Amniotic stem cell (primary cell): ENCODE measurements at places on chromosomes 6 and 20.

- no peak for DNase-seq
Observed at GRCh38 chr6:151093706-151094105, 146.1 kb upstream of the AKAP12 start.

- no peak for DNase-seq
Observed at GRCh38 chr20:45589725-45590124, 10.6 kb upstream of the WFDC8 start.

DNA sequence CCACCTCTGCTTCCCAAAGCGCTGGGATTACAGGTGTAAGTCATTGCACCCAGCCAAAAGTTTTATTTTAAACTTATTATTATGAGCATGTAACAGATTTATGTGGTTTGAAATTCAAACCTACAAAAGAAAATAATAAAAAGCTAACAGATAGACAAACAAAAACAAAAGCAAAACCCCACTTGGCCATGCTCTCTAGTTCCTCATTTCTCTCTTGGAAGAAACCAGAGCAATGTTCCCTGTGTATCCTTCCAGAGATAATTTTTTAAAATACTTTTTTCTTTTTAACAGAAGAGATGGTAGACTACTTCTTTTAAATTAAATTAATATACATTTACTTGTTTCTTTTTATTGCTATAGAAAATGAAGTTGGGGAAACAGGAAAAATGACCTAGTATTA lies 28.0 kb upstream of the SLC17A3 start:
- no peak for DNase-seq

GRCh38 chr6:11732036-11732631 lies 46.5 kb downstream of the ADTRP start:
- DNase-seq = no peak

GRCh38 chr20:50376179-50376887 lies 133.8 kb upstream of the PTPN1 start:
- DNase-seq = no peak

DNA sequence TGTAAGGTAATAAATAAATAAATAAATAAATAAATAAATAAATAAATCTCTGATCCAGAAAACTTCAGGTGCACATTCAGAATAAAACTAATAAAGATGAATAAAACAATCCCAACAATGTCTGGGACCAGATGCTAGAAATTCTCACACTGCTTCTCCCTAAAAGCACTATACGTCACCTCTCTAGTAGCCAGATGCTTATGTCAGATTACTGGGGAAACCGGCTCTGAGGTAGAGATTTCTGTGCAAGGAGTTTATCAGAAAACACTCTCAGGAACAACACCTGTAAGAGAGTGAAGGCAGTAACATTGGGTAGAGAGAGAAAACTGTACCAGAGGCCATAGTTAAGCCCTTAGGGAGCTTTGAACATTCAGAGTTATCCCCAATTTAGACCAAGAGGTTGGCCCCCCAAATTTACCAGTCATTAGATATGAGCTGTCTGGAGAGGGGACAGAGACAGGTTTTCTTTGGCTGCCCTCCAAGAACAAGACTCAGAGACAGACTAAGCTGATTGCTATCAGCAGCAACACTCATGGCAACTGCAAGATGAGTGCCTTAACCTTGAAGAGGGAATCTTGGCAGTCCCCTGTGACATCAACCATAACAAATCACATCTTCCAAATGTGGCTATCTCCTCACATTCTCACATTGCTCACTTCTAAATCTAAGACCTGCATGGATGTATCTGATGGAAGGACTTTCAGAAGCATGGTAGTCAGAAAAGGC lies 151.2 kb upstream of the BMP5 start:
- no peak for DNase-seq

- no peak for DNase-seq
Observed at GRCh38 chr20:1579488-1579887, 22.0 kb upstream of the SIRPD start.

- no peak for DNase-seq
Observed at GRCh38 chr6:67345946-67346345, 1289.1 kb upstream of the ADGRB3 start.

- DNase-seq = no peak
Observed at GRCh38 chr6:105591053-105591452, 188.2 kb upstream of the PREP start.

DNA sequence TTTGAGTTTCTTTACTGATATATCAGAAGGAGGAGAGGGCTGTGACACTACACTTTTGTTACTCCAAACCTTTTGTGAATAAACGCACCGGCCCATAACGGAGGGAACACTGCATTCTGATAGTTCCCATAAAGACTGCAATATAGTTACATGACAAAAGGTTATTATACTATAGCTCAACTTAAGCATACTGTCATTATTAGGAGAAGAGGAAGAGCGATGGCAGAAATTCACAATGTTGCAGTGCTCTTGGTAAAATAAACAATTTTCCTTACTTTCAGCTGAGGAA lies 2.3 kb upstream of the PDE10A start:
- no peak for DNase-seq

DNA sequence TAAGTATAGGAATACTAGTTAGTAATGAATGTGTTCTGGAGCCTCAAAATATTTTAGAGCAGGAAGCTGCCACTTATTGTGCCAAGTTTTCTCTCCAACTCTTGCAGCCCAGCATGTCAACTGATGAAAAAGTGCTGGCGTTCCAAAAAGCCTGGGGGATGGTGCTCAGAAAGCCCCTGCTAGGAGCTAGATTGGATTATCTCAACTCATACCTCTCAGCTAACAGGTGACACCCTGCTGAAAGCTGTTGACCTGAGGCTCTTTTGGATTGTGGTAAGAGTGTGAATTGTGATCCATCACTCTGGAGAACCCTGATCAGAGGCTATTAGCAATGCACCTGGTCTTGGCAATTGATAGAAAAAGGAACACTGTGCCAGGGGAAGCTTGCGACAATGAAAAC lies 580.4 kb downstream of the EYS start:
- DNase-seq = no peak

DNA sequence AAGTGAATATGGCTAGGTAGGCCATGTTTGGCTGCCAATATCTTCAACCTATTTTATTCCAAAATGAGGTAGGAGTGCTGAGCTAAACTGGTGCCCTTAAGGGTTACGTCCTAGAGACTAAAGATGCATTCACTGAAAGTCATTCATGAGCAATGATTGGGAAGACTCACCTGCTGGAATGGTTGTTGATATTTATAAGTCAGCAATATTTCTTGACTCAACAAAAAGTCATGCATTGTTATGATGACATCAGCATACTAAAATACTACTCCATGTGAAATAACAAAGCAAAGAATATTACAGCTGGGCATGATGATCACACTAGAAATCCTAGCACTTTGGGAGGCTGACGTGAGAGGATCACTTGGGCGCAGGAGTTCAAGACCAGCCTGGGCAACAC lies 17.6 kb upstream of the NUP153 start:
- DNase-seq = no peak

- DNase-seq = no peak
Observed at GRCh38 chr6:4258733-4259132, 123.4 kb upstream of the ECI2 start.

GRCh38 chr6:75115481-75115880 lies 90.4 kb downstream of the COL12A1 start:
- no peak for DNase-seq

- no peak for DNase-seq
Observed at GRCh38 chr6:125140808-125141207, 12.8 kb upstream of the TPD52L1 start.

DNA sequence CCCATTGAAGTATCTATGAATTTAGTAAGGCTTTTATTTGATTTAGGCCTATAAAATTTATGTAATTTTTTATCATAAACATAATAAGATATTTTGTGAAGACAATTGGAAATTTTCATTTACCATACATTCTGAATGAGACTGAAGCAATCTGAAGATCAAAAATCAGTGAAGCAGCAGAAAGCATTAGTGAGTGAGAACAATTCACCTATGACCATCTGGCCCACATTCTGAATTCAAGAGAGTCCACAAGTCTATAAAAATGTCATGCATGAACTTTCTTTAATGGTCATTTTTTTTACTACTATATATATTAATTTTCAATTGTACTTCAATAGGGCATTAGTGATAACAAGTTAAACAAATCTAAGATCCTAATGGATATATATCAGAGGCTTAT lies 1026.6 kb upstream of the MAP3K7 start:
- no peak for DNase-seq

- no peak for DNase-seq
Observed at GRCh38 chr6:89027756-89028155, 52.8 kb upstream of the PNRC1 start.

DNA sequence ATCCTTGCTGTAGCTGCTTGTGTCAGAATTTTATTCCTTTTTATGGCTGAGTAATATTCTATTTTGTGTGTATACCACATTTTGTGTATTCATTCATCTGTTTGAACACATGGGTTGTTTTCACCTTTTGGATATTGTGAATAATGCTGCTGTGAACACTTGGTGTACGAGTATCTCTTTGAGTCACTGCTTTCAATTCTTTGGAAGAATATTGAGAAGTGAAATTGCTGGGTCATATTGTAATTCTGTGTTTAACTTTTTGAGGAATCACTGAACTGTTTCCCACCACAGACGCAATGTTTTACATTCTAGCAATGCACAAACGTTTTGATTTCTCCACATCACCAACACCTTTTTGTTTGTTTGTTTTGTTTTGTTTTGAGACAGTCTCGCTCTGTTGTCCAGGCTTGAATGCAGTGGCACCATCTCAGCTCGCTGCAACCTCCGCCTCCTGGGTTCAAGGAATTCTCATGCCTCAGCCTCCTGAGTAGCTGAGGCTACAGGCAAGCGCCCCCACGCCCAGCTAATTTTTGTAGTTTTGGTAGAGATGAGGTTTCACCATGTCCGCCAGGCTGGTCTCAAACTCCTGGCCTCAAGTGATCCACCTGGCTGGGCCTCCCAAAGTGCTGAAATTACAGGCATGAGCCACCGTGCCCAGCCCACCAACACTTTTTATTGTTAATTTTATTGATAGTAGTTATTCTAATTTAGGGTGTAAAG lies 21.7 kb downstream of the CPXM1 start:
- DNase-seq = no peak

GRCh38 chr20:22453244-22454080 lies 130.9 kb downstream of the FOXA2 start:
- DNase-seq = no peak

DNA sequence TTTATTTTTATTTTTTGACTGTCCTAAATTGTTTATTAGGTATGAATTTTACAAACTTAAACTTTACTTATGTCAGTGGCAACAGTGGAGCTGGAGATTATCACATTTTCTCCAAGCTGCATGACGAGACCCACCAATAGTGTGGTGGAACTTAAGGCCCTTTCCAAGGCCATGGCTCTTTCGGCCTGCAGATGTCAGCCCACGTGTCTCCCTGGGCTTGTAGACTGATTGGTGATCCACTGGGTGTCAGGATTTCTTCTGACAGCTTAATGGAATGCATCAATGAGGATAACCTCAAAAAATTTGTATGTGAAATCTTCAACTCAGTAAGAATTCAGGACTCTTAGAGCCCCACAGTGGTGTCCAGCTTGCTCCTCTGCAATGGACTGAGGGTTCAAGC lies 32.3 kb upstream of the OVOL2 start:
- DNase-seq = no peak

DNA sequence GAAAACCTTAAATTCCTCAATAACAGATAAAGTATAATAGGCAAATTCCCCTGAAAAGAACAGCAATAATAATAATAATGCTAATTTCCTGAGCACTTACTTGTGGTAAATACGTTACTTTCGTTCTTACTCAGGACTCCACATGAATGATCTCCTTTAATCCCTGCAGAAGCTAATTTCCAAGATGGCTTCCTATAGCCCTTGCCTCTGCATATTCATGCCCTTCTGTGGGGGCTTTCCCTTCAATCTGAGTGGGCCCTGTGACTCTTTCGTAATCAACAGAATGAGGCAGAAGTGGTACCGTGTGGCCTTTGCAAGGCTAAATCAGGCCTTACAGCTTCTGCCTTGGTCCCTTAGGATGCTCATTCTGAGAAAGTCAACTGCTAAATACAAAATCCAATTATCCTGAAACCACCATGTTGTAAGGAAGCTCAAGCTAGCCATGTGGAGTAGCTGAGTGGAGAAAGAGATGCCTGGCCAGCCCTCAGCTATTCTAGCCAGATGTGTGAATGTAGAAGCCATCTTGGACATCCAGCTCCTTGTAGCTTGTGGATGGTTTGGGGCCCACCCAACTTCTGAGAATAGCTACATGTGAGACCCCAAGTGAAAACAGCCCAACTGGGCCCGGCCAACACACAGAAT lies 50.5 kb downstream of the MCUR1 start:
- DNase-seq = no peak

DNA sequence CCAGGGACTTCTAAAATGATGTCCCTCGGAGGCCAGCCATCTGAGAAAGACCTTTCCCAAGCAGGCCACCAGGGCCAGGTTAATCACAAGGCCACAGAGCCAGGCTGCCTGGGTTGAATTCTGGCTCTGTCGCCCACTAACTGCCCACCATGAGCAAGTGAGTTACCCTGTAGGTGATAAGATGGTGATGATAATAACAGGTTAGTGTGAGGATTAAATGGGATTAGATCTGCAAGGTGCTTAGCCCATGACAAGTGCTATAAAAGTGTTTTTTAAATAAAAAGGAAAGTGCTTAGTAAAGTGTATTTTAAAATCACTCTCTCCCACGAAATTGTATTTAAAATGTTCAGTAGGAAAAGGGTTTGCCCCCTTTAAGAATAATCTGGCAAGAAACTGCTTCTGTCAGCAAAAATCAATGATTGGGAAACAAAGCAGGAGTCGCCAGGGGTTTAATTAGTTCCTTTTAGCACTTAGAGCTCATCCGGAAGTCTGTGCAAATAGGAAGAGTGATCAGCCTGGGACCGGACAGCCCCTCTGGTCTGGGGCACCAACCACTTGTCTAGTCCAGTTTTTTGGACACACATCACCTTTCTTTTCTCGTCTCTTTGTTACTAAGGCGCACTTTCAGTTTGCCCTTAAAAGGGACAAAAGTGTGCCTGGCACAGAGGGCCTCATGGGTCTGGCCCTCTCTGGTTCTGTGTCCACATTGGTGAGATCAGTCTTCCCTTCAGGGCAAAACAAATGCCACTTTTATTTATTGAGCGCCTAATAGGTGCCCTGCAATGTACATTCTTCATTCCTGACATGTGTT lies 150.4 kb downstream of the GRM4 start:
- no peak for DNase-seq

DNA sequence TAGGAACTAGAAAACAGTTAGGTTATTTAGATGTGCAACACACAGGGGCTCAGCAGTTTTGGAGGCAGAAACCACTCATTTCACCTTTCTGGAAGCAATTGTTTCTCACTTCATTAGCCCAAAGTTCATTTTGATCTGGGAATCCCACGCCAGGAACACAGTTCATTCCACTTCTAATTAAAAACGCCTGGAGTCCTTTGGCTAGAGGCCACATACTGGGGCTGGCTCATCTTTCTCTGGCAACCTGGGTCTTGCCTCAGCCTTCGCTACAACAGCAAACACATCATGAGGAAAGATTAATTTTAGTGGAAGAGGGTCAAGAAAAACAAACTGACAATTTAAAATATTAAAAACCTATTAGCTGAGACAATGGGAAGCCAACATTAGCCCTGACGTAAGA lies 69.7 kb downstream of the RFPL4B start:
- DNase-seq = no peak

DNA sequence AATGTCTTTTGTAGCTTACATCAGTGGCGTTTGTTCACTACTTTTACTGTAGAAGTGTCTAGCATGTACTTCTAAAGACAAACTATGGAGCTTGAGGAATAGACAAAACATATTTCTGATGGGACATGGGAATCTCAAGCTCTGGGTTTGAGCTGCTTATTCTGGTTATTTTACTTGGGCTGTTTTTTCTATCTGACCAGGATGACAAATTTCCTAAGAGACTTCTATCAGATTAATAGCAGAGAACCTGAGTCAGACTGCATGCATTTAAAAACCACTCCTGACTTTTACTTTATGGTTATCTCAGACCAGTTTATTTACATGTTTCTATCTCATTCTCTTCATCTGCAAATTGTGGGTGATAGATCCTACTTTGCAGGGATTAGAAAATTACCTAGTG lies 1282.3 kb upstream of the GJE1 start:
- DNase-seq = peak; percentile 46
